T-helper 2 cell treated with Interferon-gamma antibody and Interleukin-4, amounts not matched to agents 5 μg/mL and 100 μg/mL, for 36 hours (primary cell): ENCODE measurements at places on chromosomes 4 and X.
A peak's percentile ranks its signal among the peaks of the same experiment; 100 is the strongest.

DNA sequence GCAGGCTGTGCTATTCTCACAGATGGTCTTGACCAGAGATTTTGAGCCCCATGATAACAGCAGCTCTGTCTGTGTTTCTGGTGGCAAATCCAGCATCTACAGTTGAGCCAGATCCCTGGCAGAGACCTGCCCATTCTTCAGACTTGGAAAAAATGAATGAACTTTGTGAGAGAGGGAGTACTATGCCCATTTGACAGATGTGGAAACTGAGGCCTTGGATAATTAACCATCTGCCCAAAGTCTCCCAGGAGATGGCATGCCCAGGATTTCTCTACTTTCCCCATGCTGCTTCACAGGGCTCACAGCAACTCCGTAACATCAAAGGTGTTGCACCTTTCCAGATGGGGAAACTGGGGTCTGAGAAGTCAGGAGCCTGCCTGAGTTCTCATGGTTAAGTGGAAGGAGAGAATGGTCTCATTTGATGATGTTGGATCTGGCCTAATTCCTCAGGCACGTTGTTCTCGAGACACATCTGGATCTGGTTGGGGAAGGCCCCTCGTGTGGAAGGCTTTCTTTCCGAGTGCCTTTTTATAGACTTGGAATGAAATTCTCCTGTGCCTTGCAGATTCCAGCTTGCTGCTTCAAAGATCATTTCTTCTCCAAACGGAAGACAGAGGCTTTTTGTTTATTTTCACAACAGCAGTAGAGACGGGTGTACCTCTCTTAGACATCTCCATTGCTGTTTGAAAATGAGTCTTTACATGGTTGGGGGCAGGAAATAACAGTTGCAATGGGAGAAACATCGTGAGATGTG lies 73.3 kb upstream of the STX18 start:
- H3K27ac ChIP-seq, result no peak overlapping the region
- no peaks in the 10 kb centered on the region for H3K4me1 ChIP-seq
- H3K36me3 ChIP-seq, result no peaks in the 10 kb centered on the region

DNA sequence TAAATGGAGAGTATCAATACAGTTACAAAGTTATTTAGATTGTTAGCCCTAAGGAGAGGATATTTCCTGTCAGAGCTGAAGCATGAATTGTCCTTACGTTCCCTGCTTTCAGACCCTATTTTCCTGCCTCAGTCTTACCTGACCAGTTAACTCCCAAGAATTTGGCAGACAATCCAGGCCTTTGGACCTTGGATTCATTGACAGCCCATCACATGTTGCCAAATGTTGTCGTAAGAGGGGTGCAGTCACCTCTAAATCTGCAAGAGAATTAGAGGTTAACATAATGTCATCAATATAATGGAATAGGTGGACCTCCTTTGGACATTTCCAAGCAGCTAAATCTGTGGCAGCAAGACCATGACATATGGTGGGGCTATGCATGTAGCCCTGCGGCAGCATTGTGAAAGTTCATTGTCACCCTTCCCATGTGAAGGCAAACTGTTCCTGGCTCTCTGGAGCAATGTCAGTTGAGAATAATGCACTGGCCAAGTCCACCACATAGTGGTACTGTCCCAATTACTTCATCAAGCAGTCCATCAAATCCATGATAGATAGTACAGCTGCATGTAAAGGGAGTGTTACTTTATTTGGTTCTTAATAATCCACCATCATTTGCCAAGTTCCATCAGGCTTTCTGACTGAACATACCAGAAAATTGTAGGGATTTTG lies 1137.0 kb upstream of the POU3F4 start:
- H3K36me3 ChIP-seq, result no peaks in the 10 kb centered on the region
- H3K27me3 ChIP-seq, result no peaks in the 10 kb centered on the region
- no peak for DNase-seq
- H3K4me3 ChIP-seq, result no peak overlapping the region
- no peaks in the 10 kb centered on the region for H3K4me1 ChIP-seq

GRCh38 chr4:107215222-107215621 lies 179.1 kb upstream of the DKK2 start:
- H3K4me3 ChIP-seq, result no peak overlapping the region
- H3K27ac ChIP-seq, result no peak overlapping the region
- no peaks in the 10 kb centered on the region for H3K36me3 ChIP-seq
- no peaks in the 10 kb centered on the region for H3K27me3 ChIP-seq
- H3K4me1 ChIP-seq, result no peaks in the 10 kb centered on the region
- no peak for DNase-seq

DNA sequence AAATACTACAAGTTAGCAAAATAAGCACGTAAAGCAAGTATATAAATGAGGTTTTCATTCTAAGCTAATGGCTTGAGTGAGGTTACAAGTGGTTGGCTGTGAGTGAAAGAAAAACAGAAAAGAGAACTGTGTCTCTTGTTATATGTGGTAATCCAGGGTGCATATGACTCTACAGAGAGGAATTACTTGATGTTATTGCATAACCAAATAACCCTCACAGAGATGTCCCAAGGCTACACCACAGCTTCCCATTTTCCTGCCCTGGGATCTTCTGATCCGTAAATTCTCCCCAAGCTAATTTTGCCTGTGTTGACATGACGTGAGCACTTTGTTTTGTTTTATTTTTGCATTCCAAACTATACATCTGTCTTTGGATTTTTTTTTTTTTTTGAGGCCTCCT lies 470.0 kb upstream of the INTU start:
- no peaks in the 10 kb centered on the region for H3K27me3 ChIP-seq
- no peak overlapping the region for H3K27ac ChIP-seq
- H3K36me3 ChIP-seq, result no peaks in the 10 kb centered on the region
- H3K4me3 ChIP-seq, result no peak overlapping the region
- DNase-seq, result no peak
- no peaks in the 10 kb centered on the region for H3K4me1 ChIP-seq

DNA sequence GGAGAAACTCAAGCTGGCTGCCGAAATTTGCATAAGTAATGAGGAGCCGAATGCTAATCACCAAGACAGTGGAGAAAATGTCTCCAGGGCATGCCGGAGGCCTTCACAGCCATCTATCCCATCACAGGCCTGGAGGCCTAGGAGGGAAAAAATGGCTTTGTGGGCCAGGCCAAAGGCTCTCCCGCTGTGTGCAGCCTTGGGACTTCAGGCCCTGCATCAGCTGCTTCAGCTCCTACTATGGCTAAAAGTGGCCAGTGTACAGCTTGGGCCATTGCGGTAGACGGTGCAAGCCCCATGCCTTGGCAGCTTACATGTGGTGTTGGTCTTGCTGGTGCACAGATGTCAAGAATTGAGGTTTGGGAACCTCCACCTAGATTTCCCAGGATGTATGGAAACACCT lies 162.6 kb upstream of the FAM47A start:
- no peak overlapping the region for H3K27ac ChIP-seq
- no peaks in the 10 kb centered on the region for H3K4me1 ChIP-seq
- DNase-seq, result no peak

- no peak overlapping the region for H3K27ac ChIP-seq
- H3K4me3 ChIP-seq, result no peak overlapping the region
- H3K27me3 ChIP-seq, result peaks cover 14% of the 10 kb centered on the region
- H3K4me1 ChIP-seq, result no peaks in the 10 kb centered on the region
These were observed 25.9 kb upstream of the HMX1 start for GRCh38 chr4:8897251-8898167.

DNA sequence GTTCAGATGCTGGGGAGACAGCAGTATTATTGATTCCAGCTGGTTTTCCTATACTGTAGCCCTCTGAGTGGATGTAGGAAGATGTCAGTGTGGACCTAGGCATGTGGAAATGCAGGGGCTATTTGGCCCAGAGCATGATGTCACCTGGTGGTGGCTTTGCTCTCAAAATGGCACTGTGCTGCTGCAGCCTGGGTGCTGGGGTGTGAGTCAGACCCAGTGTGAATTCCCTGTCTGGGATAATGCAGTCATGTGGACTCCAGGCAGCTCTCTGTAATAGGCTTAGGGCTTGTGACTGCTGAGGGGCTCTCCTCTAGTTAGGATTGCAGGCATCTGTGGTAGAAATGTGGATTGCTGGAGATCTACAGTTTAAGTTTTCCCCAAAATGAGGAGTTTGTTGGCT lies 70.7 kb downstream of the DCAF8L2 start:
- no peaks in the 10 kb centered on the region for H3K4me1 ChIP-seq
- no peak for DNase-seq
- H3K36me3 ChIP-seq, result no peaks in the 10 kb centered on the region
- no peak overlapping the region for H3K27ac ChIP-seq
- no peaks in the 10 kb centered on the region for H3K27me3 ChIP-seq

DNA sequence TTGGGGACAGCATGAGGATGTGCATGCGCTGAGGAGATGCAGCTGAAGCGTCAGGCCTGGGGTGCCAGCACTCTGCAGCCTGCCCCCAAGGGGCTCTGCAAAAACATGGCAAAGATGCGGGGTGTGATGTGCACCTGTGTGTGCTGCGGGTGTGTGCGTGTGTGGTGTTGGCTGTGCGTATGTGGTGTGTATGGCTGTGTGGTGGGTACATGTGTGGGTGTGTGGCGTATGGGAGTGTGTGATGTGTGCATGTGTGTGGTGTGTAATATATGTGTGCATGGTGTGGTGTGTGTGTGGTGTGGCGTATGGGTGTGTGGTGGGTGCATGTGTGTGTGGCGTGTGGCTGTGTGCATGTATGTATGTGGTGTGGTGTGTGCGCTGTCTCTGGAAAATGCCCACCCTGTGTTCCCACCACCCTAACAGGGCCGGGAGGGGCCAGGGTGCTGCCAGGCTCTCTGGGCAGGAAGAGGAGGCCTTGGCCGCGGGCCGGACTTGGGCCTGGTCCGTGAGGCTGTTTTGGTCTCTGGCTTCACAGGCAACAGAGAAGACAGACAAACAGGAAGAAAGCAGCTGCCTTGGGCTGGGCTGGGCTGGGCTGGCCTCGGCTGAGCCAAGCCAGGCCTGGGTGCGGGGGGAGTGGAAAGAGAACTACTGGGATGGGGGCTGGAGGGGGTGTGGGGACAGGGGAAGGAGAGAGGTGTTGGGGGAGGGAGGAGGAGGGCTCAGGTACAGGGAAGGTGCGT lies 1.1 kb upstream of the AVPR2 start:
- H3K27me3 ChIP-seq, result peaks cover 1% of the 10 kb centered on the region
- peaks cover 3% of the 10 kb centered on the region for H3K36me3 ChIP-seq
- no peak for DNase-seq
- no peak overlapping the region for H3K4me3 ChIP-seq
- H3K4me1 ChIP-seq, result peaks cover 24% of the 10 kb centered on the region

- peaks cover 4% of the 10 kb centered on the region for H3K4me1 ChIP-seq
- H3K27ac ChIP-seq, result no peak overlapping the region
- H3K27me3 ChIP-seq, result peaks cover 14% of the 10 kb centered on the region
- no peak overlapping the region for H3K4me3 ChIP-seq
These were observed 6.6 kb downstream of the SYN1 start for GRCh38 chrX:47613082-47613481.

DNA sequence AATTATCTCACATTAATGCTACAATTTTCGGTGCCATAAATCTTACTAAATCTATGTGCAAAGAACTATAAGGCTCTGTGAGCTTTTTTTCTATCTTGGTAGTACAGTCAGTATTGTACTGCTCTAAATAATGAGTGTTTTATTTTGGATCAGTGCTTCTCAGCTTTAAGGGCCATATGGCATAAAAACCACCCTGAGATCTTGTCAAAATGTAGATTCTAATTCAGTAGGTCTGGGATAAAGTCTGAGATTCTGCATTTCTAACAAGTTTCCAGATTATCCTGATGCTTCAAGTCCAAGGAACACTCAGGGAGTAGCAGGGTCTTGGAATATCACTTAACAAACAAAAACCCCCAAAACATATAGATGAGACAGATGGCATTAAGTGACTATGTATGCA lies 486.5 kb downstream of the GRXCR1 start:
- no peaks in the 10 kb centered on the region for H3K27me3 ChIP-seq
- H3K4me1 ChIP-seq, result no peaks in the 10 kb centered on the region
- H3K36me3 ChIP-seq, result no peaks in the 10 kb centered on the region
- no peak for DNase-seq
- no peak overlapping the region for H3K4me3 ChIP-seq

DNA sequence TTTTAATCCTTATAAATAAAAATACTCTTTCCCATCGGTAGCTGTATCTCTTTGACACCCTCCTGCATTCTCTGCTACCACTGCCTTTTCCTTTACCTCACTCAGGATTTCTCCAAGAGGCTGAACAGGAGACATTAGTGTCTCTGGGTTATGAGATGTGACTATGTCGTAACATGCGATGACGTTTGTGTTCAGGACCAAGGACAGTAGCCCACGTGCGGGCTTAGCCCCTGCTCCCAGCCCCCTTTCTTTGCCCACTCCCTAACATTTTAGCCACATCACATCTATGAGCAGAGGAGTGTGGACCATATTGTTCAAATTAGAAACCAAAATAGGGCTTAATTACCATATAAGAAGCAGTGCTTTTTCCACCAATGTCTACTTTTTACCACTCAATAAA lies 369.3 kb downstream of the FBXW7 start:
- H3K4me3 ChIP-seq, result no peak overlapping the region
- H3K36me3 ChIP-seq, result no peaks in the 10 kb centered on the region
- H3K4me1 ChIP-seq, result no peaks in the 10 kb centered on the region
- H3K27me3 ChIP-seq, result peaks cover 14% of the 10 kb centered on the region
- H3K27ac ChIP-seq, result no peak overlapping the region

DNA sequence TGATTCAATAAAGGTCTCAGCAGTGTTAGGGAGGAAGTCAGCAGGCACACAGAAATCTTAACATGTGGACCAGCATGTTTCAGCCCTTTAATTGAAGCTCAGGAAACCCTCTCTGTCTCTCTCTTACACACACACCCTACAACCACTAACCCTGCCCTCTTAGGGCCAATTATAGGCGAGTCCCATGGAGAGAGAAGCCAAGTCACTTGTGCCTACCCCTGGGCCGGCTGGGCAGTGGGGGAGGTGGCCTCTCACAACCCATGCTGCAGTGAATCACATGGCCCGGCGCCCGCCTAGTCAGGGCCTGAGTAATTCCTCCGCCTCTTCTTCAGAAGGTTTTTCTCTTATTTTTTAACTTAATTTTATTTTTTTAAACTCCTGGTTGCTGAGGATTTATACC lies 3.7 kb downstream of the FGD1 start:
- no peak for DNase-seq
- no peak overlapping the region for H3K27ac ChIP-seq
- peaks cover 8% of the 10 kb centered on the region for H3K4me1 ChIP-seq
- peaks cover 31% of the 10 kb centered on the region for H3K27me3 ChIP-seq

- no peak for DNase-seq
- H3K4me3 ChIP-seq, result peak overlapping the region; percentile 75
- peaks cover 49% of the 10 kb centered on the region for H3K4me1 ChIP-seq
These were observed 54.4 kb downstream of the VGLL1 start for GRCh38 chrX:136586386-136586785.

- H3K27me3 ChIP-seq, result no peaks in the 10 kb centered on the region
- H3K4me3 ChIP-seq, result no peak overlapping the region
- H3K27ac ChIP-seq, result no peak overlapping the region
- H3K36me3 ChIP-seq, result no peaks in the 10 kb centered on the region
These were observed 46.8 kb downstream of the SULT1B1 start for GRCh38 chr4:69713593-69713992.

DNA sequence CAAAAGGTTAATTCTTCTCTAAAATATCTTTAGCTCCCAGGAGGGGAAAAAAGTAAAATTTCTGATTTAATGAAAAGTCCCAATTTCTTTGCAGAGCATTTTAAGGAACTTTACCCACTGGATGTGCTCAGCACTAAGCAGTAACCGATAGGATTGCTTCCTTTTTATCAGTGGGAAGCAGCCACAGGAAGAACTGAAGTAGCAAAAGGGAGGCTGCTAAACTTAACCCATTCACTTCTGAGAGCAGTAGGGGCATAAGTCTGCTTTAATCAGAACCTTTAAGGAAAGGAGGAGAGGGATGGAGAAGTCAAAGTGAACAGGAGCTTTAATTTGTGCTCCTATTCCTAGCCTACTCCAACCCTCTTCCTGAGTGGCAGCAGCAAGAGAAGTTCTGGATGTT lies at the start of gene F8:
F8 (minus strand) TSS at position 139 of the 400 bp plus-strand sequence. CDS start 171 bp downstream, outside the sequence.
- H3K27ac ChIP-seq, result no peak within 1 kb of the TSS
- no peak for DNase-seq
- no peaks in the 10 kb centered on the region for H3K36me3 ChIP-seq
- peaks cover 25% of the 10 kb centered on the region for H3K27me3 ChIP-seq
- H3K4me3 ChIP-seq, result no peak within 1 kb of the TSS
- peaks cover 4% of the 10 kb centered on the region for H3K4me1 ChIP-seq
